ENCODE measurements at places on chromosomes 6 and 20.

- DNase-seq, result no peak
These were observed 20.2 kb upstream of the RALGAPA2 start for GRCh38 chr20:20732641-20733040.

- DNase-seq, result no peak
These were observed 5.2 kb upstream of the TBCC start for GRCh38 chr6:42751055-42751454.

GRCh38 chr20:24316731-24317130 lies 152.7 kb upstream of the SYNDIG1 start:
- no peak for DNase-seq

- peak; percentile 44 for DNase-seq
These were observed at the start of gene MTCL3 for GRCh38 chr6:127518710-127519468. TSS of gene MTCL3 (minus strand) at chr6:127519335.

GRCh38 chr20:37265152-37265551 lies 3.5 kb upstream of the GHRH start:
- DNase-seq, result no peak

GRCh38 chr6:157272372-157272771 lies 50.9 kb downstream of the TMEM242 start:
- DNase-seq, result no peak

DNA sequence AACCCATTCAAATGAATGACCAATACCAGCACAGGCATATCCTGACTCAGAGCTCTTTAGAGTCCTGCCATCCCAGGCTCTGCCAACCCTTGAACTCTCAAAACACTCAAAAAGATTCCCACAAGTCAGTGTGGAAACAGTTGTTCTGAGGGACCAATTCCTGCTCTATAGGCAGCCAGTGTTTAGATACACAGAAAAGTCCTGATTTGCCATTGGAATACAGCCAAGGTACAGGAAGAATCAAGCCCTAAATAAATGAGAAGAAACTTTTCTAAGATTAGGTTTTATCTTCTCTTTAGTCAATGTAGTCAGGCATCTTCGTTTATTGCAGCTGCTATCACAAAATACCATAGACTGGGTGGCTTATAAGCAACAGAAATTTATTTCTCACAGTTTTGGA lies 626.8 kb upstream of the ARID1B start:
- no peak for DNase-seq

DNA sequence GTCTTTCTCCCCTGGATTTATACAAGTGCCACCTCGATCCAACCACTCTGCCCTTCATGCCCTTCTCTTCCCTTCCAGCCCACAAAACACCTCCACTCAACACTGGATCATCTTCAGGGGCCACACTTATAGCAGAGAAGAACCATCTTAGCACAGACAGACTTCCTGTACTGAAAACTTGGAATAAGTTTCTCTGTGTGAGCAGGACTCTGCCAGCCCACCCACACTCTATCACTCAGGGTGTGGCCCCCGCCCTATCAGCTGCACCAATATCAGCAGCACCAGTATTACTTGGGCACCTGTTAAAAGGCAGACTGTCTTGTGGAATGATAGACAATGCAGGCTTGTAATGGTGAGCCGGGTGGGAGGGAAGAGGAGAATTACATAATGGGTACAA lies 86.7 kb downstream of the SCML4 start:
- DNase-seq, result no peak

GRCh38 chr20:48609491-48609978 lies 218.3 kb downstream of the PREX1 start:
- DNase-seq, result no peak

DNA sequence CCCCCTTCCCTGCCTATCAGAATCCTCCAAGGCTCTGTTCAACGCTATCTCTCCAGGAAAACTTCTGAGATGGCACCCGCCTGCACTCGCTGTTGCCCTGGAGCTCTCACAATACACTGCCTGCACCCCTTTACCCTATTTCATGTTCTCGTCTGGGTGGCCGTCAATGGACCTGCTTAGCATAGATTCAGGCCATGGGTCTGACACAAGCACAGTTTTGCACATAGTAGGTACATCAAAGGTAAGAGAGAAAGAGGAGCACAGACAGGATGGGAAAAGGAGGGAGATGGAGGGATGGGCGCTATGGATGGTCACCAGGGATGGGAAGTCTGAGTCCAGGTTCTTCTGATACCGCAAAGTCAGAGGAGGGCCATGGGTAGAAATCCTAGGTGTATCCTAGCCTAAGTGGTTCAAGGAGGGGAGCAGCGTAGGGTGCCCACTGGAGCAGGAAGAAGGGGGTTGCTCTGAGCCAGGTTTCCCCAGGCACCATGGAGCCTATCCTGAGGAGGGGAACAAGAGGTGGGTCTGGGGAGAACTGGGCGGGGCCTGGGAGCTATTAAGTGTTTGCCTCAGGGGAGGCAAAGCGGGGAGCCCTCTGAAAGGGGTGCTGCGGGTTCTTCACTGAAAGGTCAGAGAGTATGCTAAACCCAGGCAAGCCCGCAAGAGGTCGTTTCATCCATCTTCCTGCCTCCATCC lies 89.3 kb downstream of the MRPL14 start:
- DNase-seq, result no peak

GRCh38 chr20:32869562-32869961 lies 10.8 kb downstream of the EFCAB8 start:
- no peak for DNase-seq

GRCh38 chr6:141963543-141964295 lies 169.0 kb upstream of the GJE1 start:
- no peak for DNase-seq

- DNase-seq, result peak; percentile 25
These were observed 3.7 kb downstream of the TFB1M start for GRCh38 chr6:155310596-155310995.

GRCh38 chr6:71082033-71082650 lies 125.3 kb upstream of the B3GAT2 start:
- DNase-seq, result no peak

- no peak for DNase-seq
These were observed 28.3 kb upstream of the KIF3B start for GRCh38 chr20:32249030-32249738.

DNA sequence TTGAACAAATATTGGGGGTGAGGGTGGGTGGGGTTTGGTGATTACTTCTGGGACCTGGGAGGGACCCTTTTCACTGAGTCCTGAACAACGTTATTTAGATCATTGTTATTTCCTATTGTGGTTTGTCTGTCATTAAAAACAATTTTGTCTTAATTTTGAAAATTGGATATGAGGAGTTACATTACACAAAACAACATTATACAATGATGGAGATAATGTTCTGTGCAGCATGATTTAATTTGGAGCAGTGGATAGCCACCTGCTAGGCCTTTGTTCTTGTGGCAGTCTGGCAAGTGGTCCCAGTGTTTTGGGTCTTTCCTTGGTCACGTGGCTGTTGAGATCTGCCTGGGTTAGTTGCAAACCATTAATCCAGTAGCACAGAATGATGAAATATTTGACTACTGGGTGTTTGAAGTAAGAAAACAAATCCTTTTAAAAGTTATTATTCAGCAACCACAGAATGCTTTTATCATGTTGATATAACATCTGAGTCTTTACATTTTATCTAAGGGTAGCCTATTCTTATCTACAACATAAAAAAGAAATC lies 172.8 kb downstream of the CDKAL1 start:
- DNase-seq, result no peak

DNA sequence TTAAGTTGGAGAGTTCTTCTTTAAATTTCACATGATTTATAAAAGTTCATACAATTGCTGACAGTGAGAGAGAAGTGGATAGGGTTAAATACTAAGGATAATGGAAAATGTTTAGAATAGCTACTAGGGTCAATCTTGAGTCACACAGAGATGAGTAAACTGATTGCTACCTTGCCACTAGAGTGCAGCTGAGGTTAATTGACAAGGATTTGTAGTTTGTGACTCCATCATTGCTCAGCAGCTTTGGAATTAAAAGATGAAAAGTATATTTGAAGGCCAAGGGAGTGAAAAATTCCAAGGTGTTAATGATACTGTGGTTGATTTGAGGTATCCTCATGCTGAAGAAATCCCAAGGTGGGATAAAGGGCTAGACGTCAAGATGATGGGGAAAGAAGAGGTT lies 524.0 kb downstream of the UTRN start:
- DNase-seq, result peak; percentile 35

- DNase-seq, result no peak
These were observed 31.1 kb downstream of the SNHG17 start for GRCh38 chr20:38404016-38404415.

GRCh38 chr20:13017235-13017634 lies 8.5 kb downstream of the SPTLC3 start:
- DNase-seq, result no peak

GRCh38 chr6:88165844-88166492 lies at the start of gene CNR1:
TSS of gene CNR1 (minus strand) at chr6:88166347. CDS start at chr6:88145274, 21,073 bp downstream.
- peak; percentile 32 for DNase-seq

- peak; percentile 28 for DNase-seq
These were observed 9.2 kb upstream of the GUCA1A start for GRCh38 chr6:42163981-42164380.
